ENCODE measurements at places on chromosomes 12 and 14.

DNA sequence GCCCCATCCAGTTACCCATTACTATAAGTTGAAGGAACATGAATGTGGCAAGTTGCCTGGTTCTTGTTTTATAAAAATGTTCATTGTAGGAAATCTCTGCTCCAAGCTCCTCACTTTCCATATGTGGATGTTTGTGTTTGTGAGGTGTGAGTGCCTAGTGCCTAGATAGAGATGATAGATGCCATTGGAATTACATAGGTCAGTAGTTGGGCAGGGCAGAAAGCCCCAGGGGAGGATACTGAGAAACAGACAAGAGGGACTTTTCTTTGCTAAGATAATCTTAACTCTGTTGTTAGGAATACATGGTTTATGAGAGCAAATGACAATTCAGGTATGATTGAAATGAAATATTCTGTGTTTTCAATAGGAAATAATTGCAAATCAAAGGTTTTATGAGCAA, 226.3 kb upstream of the GRIP1 start:
- DNase-seq, result no peak

DNA sequence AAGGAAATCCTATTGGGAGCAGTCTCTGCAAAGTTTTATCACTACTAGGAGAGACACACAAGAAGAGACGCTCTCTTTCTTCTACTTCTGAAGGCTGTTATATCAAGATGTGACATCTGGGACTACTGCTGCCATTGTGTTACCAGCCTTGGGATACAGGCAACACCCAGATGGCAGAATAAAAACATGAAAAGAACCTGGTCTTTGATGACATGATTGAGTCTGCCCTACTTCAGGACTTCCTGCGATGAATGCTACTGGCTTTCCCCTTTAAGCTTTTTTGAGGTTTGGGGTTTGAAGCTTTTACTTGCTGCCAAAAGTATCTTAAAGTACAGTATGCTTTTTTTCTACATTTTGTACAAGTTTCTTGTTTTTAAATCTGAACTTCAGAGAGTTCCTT, 29.2 kb upstream of the TRHDE start:
- no peak for DNase-seq

- no peak for DNase-seq
Measured at GRCh38 chr12:125983094-125983783, 918.0 kb downstream of the AACS start.

DNA sequence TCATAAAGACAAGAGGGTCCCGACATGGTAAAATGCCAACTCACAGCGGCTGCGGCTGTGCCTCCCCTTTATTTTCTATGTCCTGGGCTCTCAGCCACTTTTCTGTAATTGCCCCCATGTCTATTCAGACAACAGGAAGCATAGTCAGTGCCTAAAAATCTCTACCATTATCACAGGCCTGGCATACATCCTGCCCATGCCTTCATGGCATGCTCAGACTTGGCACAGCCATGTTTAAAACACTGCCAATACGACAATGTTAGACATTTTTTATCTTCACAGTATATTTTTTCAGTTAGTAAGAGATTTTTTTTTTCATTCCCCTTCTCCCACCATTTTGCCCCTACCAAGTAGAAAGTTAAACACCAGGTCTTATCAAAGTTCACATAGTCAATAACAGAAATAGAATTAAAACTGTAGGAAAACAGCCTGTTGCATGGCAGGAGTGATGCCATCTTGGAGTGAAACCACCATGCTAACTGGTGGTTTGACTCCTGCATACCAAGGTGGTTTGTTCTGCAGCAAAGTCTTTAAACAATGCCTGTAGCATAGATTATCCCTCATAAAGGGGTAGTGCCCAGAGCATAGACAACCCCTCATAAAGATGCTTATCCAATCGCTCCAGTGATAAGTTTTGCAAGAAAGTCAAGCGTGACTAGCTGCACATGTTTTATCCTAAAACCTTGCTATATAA, 18.9 kb upstream of the CERS5 start:
- no peak for DNase-seq

GRCh38 chr14:39875028-39875427, 442.8 kb upstream of the FBXO33 start:
- no peak for DNase-seq

DNA sequence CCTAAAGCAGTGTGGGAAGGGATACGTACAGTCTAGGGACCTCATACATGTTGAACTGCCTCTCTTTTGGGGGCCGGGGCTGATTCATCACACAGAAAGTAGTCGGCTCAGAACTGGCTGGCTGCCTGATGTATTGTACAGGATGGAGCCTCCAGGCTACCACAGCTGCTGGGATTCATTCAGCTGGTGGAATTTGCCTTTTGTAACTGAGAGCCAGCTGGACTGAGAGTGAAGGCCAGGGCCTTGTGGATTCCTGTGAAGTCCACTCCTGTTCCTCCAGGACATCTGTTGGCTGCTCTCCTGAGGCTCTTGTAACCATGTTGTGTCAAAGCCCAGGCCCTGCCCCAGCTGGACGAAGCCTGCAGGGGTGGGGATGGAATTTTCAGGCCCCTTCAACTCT, 116.3 kb upstream of the PRICKLE1 start:
- DNase-seq, result no peak

DNA sequence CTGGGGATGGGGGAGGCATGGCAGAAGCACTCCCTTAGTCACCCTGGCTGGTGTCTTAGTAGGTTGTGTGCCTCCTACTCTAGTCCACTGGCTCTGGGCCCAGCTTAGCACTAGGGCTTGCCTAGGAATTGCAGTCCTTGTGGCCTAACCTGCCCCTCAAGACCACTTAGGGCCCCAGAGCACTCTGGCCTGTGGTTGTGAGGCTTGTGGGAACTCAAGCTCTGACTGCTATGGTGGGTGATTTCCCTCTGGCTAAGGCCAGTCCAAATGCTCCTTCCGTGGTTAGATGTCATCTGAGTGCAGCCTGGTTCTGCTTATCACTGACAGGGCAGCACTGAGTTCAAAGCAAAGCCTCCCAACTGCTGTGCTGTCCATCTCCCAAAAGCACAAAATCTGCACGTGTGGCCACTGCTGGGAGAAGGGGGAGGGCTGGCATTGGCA, 20.2 kb downstream of the FGD4 start:
- DNase-seq, result no peak
